ENCODE measurements at places on chromosomes 5 and 9.

DNA sequence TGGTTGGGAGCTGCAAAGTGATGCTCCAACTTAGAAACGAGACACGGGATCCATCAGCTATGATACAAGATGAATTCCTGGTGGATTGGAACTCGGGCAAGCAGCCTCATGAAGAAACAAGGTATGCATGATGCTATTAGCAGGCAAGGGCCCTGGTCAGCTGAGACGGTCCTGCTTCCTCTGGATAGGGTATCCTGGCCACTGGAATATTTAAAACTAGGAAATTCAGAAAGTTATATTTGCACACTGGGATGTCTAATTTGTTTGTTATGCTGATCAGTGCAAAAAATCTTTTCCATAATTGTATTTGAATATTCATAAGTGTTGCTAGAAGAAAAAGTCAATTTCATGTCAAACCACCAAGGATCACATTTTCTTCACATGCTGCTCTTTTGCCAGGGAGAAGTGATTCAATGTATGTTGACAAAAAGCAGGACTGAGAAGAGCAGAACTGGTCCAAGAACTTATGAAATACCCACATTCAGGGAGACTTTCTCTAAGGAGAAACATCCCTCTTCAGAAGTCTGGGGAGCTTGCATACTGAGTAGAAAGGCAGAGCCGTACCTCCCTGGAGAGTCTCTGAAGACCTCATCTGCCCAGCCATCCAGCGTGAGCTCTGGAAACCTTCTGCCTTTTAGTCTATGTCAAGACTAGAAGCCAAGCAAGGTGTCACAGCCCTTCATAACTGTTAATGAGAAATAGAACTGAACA is 6.7 kb upstream of the NXNL2 start:
- no peak for DNase-seq

GRCh38 chr5:141874262-141874964 is 3.8 kb downstream of the PCDH1 start:
- DNase-seq, result no peak

GRCh38 chr9:94813379-94813778 is 86.9 kb downstream of the AOPEP start:
- DNase-seq, result no peak

DNA sequence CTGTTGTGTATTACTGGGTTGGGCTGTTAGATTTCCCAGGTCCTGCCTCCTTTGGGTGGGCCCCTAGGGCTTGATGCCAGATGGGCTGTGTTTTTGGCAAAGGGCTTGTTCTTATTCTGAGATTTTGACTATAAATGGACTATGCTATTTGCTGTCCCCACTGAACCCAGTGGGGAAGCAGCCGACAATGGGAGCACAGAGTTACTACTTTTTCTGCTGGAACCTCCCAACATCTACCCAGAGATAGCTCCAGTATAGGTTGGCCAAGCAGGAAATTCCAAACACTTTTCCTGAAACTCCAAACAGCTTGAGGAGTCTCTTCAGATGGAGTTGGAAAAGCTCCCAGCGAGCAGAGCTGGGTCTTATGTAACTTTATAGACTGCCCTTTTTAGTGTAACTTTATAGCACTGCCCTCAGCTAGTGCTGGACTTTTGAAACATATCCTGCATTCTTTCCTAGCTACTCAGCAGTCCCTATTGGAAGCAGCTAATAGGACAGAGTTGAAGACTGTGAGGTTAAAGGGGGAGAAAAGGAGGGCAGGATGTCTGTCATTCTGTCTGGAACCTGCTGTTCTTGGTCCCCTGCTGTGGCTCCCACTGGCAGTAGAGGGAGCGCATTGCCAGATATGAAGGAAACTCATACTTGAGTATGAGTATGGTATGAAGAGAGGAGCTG is 21.0 kb downstream of the RUSC2 start:
- DNase-seq, result peak; percentile 98

DNA sequence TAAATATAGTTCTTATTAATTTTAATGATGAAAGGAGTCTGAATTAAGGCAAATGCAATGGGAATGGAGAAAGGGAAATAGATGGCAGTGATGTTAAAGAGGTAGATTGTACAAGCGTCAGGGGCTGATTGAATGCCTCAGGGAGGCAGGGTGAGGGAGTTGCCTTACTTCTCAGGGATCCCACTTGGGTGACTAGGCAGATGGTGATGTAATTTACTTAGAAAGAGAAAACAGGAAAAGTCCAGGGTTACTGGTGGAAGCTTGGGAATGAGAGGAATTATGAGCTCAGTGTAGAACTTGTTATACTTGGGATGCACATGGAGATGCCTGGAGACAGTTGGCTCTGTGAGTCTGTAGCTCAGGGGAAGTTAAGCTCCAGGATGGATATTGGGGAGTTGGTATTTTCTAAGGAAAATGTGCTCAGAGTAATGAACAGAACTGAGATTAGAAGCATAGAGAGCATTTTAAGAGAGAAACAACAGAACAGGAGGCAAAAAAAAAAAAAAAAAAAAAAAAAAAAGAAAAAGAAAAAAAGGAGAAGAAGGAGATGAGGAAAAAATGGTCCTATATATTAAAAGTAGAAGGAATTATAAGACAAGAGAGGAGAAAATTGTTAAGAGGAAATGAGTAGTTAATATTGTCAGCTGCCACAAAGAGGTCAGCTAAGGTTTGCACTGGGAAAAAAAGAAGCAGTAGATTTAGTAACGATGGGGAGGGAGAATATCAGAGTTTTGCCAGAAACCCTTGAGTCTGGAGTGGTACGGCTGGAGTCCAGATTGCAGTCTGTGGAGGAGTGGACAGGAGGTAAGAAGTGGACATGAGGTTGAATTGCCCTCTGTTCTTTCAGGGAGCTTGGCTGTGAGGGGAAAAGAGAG is 88.0 kb upstream of the ELL2 start:
- peak; percentile 62 for DNase-seq

DNA sequence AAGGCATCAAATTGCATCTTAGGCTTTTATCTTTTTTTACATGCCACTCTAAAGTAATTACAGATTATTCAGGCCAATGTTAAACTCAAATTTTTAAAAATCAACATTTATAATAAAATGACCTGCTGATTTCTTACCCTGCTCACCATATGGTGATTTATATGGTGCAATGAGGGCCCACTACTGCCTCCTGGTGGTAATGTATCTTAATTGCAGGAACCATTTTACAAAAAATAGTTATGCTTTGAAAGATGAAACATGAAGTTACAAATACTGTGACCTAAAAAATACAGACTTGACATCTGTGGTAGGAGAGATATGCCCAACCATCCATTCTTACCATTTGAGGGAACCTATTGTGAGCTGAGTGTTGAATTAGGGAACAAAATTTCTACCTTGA is 292.6 kb upstream of the TAS2R1 start:
- no peak for DNase-seq
